Bronchial epithelial cell (primary cell): ENCODE measurements at places on chromosomes 7 and 10. TPM values are rescaled to one million over a fixed set of nuclear protein-coding genes. Genes with fewer than 3 reads are reported as not detected.

Gene GPRIN2
- 0.53 and 3.2 TPM in 2 replicates for total RNA-seq

Gene C10orf95
- 2.9 and 6.3 TPM in 2 replicates for total RNA-seq

Gene DKK1
- 13.6 and 43.7 TPM in 2 replicates for total RNA-seq

Gene DLG5
- 38.0 and 45.3 TPM in 2 replicates for total RNA-seq

Gene TRIM50
- total RNA-seq: not detected in 2 replicates

Gene LRRC18
- not detected in 2 replicates for total RNA-seq
